ENCODE measurements at places on chromosomes 6 and 20. TPM values are rescaled to one million over a fixed set of nuclear protein-coding genes. Genes with fewer than 3 reads are reported as not detected.

CCR6 gene
- 0.43 TPM for total RNA-seq

RFX6 gene
- 0.25 TPM for total RNA-seq

EPHA7 gene
- total RNA-seq = 126 TPM

CLPSL2 gene
- total RNA-seq = not detected

NRSN1 gene
- 2.4 TPM for total RNA-seq

CEBPB gene
- 86.7 TPM for total RNA-seq

KCNB1 gene
- total RNA-seq = 0.46 TPM

C20orf144 gene
- 0.24 TPM for total RNA-seq

HCRTR2 gene
- total RNA-seq = not detected

ABT1 gene
- 13.1 TPM for total RNA-seq

- no peak for DNase-seq
Observed at GRCh38 chr6:87181903-87182302, 26.5 kb downstream of the ZNF292 start.

DNA sequence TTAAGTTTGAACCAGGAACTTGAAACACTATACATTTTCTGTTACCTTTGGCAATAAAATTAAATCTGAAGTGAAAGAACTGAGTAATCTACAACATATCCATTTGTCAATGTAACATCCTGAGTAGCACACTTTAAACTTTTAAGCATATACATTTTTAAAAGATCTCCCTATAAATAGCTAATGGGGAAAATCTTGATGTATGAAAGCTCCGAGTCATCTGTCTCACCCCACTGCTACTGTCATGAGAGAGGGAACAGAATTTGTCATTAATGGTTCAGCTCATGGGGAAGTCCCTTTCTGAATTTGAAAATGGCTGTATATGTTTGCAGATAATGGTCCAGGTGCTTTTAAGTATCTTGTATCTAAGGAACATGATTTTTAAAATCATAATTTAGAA is 55.2 kb upstream of the NOX3 start:
- DNase-seq = no peak

DNA sequence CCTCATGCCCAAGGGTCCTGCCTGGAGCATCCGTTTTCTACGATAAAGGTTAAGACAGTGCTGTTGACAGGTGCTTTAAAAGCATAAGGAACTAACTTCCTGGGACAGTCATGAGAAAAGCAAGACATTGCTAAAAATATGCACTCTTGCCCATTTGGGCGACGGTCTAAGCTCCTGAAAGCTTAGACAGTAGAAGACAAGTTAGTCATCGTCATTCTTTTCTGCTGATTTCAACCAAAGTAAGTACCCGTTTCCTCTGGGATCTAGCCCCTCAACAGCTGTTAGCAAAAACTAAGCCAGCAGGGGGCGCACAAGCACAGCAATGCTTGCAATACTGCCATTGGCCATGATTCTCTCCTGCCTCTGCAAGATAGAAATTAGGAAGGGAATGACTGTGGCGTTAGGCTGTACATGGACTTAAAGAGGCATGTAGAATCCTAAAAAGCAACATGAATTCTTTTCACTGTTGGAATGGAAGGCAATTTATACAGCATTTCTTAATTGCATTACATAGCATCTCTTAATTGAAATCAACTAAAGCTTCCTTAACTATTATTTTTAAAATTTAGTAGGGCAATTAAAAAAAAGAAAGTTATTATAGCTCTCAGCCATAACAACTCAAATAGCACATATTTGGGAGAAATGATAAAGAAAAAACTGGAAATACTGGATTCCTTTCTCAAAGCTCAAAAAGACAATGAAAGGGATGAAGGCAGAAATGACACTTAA is 147.8 kb upstream of the RALGAPA2 start:
- DNase-seq = peak; percentile 96

GRCh38 chr6:135738636-135739035 is 112.9 kb upstream of the PDE7B start:
- DNase-seq = no peak

DNA sequence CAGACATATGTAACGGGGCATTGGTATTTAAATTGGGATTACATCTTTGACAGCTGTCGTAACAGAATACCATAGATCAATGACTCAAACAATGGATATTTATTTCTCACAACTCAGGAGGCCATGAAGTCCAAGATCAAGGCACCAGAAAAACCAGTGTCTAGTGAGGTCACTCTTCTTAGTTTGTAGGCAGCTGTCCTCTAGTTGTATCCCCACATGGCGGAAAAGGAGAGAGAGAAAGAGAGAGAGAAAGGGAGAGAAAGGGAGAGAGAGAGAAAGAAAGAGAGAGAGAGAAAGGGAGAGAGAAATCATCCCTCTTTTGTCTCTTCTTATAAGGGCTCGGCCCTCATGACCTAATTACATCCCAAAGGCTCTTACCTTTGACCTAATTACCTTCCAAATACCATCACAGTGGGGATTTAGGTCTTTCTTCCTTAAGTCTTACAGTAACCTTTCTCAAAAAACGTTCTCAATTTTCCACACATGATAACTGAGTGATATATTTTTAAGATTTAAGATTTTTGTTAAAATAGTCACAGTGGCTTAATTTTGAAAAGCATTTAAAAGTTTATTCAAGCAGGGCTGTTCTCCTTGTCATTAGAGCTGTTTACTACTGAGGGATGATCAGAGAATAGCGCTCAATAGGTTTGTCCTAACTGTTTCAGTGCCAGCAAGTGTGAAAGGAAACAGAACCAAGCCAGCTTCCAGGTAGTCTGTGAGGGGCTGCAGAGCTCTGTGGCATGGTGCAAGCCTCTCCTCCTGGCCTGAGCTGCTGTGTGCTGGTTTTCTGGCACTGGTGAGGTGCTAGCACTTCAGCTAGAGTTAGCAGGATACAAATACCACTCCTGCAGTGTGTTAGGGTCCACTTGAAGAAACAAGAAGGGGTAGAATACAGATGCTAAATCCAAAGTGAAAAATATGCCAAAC is 79.0 kb downstream of the IMPG1 start:
- DNase-seq = no peak

DNA sequence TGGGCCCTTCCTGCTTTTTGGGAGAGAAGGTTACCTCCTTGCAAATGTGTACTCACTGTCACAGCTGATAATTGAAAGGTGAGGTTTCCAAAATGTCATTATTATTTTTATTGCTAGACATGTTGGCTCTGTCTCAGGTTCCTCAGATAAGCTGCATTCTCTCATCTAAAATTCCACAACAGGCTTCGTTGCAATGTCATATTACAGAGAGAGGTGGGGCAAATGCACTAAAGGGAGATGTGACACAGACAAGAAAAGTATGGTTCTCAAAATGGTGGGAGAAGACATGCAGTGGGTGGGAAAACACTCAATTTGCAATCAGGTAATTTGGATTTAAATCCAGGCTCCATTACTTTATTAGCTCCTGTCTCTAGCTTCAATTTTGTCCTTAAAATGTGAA is 256.4 kb upstream of the POU3F2 start:
- no peak for DNase-seq

DNA sequence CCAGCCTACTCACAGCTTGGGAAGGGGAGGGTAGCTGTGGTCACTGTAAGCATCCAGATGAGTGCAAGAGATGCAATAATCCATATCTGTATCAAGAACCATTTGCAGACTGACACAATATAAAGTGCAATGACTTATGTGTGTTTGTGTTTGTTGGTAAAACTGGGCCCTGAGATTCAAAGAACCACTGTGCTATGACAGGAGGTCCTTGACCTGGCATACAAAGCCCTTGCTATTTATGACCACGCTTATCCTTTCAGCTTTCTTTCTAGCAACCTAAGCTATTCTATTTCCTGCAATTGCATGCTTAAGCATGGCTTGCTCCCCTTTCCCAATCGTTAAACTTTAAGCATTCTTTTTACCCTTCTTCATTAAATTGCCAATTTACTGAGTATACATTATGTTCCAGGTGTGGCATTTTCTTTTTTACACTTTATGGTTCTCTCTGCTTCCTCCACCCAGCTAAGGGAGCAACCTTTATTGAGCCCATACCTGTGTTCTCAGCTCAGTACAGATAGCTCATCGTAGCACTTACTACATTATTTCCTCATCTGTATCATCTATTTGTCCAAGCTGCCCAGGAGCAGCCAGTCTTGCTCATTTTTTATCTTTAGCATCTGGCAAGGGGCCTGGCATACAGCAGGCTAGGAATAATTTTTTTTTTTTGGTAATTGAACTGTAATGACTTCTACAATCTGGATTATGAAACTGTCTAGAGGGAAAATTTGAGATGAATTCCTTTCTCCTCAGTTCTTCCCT is 3.5 kb downstream of the MCUR1 start:
- DNase-seq = no peak

GRCh38 chr20:48107560-48107959 is 322.3 kb upstream of the SULF2 start:
- DNase-seq = no peak

- DNase-seq = no peak
Observed at GRCh38 chr6:63295553-63296194, 24.1 kb downstream of the LGSN start.

- DNase-seq = peak; percentile 96
Observed at GRCh38 chr20:50169329-50169823, 15.9 kb upstream of the PEDS1 start.

- no peak for DNase-seq
Observed at GRCh38 chr20:24733416-24733815, 215.7 kb upstream of the CST7 start.

DNA sequence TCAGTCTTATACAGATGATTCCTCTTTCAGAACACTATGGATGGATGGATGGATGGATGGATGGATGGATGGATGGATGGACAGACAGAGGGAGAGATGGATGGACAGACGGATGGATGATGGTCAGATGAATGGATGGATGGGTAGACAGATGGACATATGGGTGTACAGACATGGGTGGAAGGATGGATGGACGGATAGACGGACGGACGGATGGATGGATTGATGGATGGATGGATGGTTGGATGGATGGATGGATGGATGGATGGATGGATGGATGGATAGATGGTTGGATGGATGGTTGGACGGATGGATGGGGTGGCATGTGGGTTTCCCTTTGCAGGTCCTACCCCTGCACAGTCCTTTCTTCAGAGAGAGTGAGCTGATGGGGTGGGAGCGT is 320.7 kb downstream of the CDH4 start:
- no peak for DNase-seq

DNA sequence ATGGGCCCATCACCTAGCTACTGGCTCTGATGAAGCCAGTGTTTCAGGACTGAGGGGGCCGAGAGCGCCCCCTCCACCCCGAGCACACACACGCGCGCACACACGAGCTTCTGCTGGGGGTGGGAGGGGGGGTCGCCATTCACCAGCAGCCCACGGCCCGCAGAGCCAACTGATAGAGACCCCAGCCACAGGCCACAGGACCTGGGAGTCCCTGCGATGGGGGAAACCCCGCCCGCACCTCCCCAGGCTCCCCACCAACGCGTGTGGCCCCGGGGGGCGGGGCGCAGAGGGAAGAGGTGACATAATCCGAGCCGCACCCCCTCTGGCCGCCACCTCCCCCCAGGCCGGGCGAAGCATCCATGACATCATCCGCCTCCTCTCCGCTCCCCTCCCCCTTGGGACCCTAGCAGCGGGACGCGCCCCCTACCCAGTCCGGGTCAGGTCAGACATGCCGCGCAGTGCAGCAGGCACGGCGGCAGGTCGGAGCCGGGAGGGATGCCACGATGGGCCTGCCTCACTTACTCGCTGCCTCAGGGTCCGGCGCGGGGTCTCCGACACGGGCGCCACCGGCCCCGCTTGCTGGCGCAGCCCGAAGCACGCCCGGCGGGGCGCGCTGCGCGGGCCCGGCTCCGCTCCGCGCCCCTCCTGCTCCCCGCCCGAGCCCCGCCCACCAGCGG is at the start of gene LZTS3:
Gene LZTS3 (minus strand): TSS at position 617 of the 677 bp plus-strand sequence. CDS start 6,386 bp downstream, outside the sequence.
- DNase-seq = peak; percentile 86

GRCh38 chr20:23582293-23582692 is 14.0 kb upstream of the CST9L start:
- DNase-seq = no peak

DNA sequence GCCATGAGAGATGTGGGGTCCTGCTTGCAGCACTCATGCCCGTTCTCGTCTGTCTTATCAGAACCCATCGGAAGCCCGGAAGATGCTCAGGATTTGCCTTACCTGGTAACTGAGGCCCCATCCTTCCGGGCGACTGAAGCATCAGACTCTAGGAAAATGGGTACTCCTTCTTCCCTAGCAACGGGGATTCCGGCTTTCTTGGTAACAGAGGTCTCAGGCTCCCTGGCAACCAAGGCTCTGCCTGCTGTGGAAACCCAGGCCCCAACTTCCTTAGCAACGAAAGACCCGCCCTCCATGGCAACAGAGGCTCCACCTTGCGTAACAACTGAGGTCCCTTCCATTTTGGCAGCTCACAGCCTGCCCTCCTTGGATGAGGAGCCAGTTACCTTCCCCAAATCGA is 8.3 kb downstream of the PI16 start:
- DNase-seq = peak; percentile 75

DNA sequence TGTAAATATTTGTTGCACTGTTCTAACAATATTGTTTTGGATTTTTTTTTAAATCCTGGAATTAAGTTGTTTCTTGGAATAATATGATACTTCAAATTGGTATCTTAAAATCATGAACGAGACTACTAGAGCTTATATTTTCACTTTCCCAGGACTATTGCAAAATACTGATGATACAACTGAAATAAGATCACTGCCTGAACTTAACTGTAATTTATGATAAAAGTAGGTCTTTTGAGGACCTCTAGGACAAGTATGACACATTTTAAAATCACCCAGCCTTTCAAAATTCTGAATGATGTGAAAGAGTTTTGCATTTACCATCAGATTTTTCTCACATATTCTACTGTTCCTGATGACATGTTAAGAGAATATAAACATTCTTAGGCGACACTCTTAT is 8.6 kb upstream of the UBE2J1 start:
- DNase-seq = no peak

DNA sequence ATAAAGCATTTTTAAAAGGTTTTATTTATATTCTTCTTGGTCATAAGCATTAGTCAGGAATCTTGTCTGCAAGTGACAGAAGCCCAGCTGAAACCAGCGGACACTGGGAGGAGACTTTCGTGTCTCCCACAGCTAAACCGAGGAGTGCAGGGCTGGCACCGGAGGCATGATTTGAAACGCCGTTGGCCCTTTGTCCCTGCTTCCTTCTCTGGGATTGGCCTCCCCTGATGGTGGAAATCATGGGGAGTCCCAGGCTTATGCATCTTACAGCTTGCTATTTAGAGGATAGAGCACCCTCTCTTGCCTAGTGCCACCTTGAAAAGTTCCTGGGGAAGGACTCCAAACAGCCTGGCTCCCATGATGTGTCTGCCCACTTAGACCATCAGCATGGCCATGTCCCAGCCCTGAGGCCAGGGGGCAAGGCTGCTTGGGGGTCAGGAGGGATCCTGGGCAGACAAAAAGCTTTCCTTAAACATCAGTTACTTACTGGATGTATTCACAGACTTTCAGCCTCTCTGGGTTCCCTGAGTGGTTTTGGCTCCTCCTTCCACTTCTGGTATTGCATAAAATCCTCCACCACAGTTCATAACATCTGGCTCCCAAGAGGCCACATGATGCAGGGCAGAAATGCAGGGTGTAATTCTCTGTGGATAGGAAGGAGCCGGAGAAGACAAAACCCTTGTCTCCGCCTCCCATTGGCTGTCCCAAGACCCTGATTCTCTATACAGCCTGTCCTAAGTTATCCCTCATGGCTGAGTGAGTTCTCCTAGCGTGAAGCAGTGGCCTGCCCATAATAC is 49.3 kb upstream of the INSM1 start:
- DNase-seq = no peak

GRCh38 chr6:169799474-169799926 is 48.1 kb downstream of the ERMARD start:
- no peak for DNase-seq

- peak; percentile 33 for DNase-seq
Observed at GRCh38 chr20:58715801-58716475, 23.3 kb downstream of the NPEPL1 start.

GRCh38 chr6:169571123-169571962 is 130.5 kb downstream of the WDR27 start:
- no peak for DNase-seq

GRCh38 chr6:142906945-142907470 is 38.0 kb downstream of the HIVEP2 start:
- DNase-seq = no peak

All from mucosa of descending colon (tissue), 3 donors.